ENCODE measurements at places on chromosomes 12 and 14.

DNA sequence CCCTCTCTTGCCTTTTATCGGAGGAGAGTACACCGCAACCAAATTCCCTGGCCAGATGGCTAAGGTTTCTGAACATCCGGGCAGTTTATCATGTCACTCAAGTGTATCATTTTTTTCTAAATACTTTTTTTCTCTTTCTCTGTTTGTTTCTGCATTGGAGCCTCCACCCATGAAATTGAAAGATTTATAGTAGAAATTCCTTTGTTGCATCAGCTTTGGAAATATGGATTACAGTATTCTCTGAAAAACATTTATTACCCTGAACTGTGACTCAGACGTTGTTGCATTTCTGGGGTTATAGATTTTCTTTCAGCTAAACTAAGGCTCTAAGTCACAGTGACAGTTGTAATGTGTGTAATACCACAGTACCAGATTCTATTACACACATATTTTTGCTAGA lies 187.0 kb downstream of the SPTSSA start:
- DNase-seq: no peak

DNA sequence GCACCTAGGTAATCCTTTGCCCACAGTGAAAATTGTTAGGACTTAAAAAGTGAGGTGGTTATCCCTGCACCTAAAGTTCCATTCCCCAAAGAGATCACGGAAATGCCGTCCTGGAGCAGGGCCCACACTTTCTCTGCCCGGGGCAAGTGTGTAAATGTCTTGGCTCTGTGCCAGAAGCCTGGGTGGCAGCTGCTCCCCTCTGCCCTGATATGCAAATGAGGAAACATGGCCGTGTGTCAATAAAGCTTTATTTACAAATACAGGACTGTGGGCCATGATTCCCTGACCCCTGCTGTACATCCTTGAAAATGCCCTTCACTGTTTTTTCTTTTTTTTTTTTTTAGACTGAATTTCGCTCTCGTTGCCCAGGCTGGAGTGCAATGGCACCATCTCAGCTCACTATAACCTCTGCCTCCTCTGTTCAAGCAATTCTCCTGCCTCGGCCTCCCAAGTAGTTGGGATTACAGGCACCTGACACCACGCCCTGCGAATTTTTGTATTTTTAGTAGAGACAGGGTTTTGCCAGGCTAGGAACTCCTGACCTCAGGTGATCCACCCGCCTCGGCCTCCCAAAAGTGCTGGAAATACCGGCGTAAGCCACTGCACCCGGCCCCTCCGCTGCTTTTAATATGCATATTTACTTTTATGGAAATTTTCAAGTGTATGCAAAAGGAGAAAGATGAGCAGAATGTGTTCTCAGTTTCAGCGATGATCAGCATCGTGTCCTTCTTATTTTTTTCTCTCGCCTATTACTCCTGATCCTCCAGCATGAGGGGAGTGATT lies 75.5 kb downstream of the GALNT9 start:
- peak; percentile 19 for DNase-seq

DNA sequence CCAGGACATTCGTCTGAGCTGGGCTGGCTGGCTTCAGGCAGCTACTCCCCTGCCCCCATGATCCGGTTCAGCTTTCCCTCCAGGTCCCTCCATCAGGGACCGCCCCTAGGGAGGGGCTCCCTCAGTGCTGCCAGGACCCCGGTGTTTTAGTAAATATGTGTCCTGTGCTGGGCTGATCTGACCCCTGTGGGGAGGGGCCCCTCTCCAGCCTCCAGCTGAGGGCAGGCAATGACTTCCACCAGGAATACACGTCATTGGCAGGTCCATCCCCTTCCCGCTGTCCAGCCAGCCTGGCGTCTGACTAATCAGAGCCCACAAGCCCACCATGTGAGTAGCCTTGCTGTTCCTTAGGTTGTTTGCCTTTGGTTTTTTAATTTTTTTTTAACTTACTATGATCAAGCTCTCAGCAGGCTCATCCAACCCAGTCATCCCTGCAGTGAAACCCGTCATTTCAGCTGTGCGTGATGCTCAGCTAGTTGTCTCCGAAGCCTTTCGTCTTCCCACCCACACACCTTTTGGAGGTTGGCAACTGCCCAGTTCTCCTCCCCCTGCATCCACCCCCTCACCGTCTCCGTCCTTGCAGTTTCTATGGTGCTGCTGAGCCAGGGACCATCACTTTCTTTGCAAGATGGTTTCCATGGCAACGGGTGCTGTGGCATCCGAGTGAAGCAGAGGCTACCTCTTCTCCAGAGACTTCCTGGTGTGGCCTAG lies 16.0 kb upstream of the SERPINA4 start:
- DNase-seq: no peak

DNA sequence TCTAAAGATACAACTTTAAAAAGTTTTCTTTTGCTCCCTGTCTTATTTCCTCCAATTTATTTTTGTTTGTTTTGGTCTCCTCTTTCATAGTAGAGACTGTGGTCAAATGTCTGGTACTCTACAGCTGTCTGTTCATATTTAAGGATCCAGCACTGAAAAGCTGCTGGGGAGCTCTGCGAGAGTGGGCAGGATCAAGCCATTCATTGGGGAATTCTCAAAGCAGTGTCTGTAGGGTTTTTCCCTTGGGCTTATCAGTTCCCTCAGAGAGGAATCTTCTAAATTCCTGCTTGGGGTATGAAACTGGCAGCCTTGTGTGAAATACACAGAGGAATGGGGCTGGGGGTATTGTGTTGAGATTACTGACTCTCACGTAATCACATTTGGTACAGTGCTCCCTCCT lies 52.3 kb downstream of the FNTB start:
- DNase-seq: no peak

- DNase-seq: no peak
Measured at GRCh38 chr12:108009442-108010070, 119.5 kb upstream of the WSCD2 start.

- DNase-seq: no peak
Measured at GRCh38 chr14:75667099-75667765, 6.2 kb downstream of the TTLL5 start.

- no peak for DNase-seq
Measured at GRCh38 chr12:91493308-91493707, 310.7 kb upstream of the DCN start.

GRCh38 chr14:83887866-83888265 lies 1642.1 kb upstream of the FLRT2 start:
- no peak for DNase-seq

DNA sequence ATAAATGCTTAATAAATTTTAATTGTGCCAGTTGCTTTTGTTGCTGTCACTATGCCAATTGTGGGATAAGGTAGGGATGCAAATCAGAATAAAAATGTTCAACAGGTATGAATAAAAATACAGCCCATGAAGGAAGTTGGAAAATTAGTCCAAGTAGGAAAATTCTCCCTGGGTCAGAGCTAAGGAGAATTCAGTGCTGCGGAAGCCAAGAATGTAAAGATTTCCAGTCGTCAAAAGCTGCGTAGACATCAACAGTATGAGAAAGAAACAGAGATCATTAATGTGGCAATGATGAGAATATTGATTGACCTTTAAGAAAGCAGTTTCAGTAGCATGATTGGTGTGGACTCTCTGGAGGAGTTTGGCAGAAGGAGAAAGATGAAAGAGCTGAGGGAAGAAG lies 87.9 kb downstream of the PLEKHA5 start:
- DNase-seq: no peak

- DNase-seq: no peak
Measured at GRCh38 chr14:102450206-102451063, 59.1 kb downstream of the ANKRD9 start.

- DNase-seq: no peak
Measured at GRCh38 chr14:73462815-73463214, 4.5 kb upstream of the NUMB start.

DNA sequence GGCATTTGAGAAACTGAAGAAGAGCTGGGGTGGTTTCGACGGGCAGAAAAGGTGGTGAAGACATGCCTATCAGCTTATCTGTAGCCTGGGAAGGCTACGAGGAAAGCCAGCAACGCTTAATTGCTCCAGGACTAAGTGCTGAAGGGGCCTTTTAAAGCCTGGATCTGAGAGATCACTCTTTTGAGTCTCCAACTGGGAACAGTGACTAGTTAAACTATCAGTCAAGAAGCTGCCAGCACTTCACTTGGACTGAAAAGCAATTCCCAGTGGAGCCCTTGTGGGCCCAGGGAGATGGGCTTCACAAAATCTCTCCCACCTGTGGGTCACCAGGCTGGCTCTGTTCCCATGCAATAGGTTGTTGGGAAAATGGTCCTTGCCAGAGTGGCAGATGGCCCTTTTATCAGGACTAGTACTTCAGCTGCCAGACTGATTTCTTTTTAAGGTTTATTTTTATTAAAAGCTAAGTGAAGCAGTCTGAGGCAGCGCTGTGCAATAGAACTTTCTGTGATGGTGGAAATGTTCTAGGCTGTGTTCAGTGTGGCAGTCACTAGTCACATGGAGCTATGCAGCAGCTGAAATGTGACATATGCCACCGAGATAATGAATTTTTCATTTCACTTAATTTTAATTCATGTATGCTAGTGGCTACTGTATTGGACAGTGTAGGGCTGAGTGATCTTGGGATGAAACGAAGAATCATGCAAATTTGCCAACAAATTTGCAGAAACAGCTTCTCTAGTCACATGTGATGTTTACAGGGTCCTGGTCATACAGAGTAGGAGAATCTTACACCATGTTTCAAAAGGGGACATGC lies 276.8 kb downstream of the PCNX1 start:
- DNase-seq: no peak

DNA sequence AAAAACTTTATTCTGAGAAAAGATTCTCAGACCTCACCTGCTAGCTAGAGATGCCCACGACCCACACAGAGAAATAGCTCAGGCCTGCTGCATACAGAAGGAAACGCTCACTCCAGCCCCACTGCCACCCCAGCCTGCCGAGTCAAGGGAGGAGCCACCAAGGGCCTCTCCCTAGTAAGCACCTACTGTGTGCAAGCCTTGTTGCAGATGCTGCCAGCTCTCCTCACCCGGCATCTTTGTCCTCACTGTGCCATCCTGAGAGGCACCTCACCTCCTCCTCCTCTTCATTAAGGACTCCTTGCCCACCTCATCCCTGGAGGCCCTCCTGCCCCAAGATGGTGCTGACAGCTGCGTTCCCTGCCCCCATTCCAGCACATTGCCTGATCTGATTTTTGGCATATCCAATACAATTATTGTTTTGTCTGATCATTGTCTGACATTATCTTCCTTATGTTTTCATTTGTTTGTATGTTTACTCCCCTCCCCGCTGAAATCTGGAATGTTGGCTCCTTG lies 196.9 kb downstream of the SLC15A4 start:
- DNase-seq: no peak

- DNase-seq: no peak
Measured at GRCh38 chr12:19447386-19447785, 8.1 kb downstream of the AEBP2 start.

- no peak for DNase-seq
Measured at GRCh38 chr14:75446447-75446846, 18.6 kb downstream of the JDP2 start.

- no peak for DNase-seq
Measured at GRCh38 chr14:105213361-105213760, 32.2 kb upstream of the NUDT14 start.

DNA sequence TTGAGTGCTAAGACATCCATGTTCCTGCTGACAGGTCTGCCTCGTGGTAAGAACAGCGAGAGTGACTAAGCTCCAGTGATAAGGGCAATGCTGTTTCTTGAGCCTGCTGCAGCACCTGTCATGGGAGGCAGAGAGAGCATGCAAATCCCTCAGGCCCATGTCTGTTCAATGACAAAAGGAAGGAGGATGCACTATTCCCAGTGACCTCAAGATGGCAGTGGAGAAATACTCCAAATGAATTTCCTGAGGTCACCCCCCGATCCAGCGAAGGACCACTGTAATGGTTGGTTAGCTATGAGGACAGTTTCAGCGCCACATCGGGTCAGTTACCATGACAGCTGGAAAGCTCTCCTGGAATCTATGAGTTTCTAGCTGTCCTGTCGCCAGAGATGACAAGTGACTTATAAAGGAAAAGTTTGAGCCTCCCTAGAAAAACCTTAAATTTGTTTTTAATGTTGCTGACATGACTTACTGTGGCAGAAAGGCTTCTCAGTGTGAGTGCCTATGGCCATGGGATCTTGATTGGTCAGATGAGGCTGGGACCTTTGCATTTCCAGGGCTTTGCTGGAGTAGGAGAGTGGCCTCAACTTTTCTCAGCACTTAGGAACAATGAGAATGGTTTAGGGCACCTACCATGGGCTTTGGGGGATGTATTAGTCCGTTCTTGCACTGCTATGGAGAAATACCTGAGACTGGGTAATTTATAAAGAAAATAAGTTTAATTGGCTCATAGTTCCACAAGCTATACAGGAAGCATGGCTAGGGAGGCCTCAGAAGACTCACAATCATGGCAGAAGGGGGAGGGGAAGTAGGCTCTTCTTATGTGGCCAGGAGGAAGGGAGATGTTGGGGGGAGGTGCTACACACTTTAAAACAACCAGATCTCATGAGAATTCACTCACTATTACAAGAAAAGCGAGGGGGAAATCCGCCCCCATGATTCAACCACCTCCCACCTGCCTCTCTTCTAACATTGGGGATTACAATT lies 88.0 kb upstream of the TMEM260 start:
- DNase-seq: peak; percentile 78

GRCh38 chr12:85856966-85857365 lies 17.1 kb upstream of the NTS start:
- DNase-seq: no peak

DNA sequence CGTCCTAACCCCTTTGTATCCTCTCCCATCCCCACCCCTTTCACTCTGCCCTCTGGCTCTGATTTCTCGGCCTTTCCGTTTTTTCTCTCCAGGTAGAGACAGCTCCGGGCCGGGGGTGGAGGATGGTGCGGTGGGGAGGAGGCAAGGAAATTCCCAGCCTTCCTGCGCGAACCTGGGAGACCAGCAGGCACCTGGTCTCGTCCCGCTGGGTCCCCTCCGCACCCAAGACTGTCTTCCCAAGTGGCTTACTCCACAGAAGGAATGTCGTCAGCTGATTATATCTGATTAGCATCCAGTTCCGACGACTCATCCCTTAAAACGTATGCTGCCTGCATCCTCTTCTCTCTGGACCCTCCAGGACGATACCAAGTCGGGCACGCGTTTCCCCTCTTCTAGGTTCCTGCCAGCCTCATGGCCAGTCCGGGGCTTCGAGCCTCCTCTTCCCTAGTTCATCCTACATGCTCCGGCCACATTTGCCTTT lies 42.2 kb upstream of the CAPRIN2 start:
- no peak for DNase-seq

DNA sequence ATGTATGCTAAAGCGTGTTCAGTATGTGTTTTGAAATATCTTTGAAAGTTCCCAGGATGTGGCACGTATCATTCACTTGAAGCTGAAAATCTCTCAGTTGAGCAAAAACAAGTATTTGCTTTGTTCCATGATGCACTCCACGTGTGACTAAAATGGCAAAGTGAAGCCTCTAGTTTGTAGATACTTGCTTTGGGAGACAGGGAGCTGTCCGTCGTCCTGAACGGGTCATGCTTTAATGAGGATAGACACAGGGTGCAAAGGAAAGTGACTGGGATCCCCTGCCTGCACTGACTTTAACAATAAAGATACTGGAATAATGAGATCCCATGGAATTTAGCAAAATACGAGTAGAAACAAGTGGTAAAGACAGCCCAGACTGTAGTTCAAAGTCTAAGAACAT lies 991.4 kb downstream of the NRXN3 start:
- DNase-seq: no peak

DNA sequence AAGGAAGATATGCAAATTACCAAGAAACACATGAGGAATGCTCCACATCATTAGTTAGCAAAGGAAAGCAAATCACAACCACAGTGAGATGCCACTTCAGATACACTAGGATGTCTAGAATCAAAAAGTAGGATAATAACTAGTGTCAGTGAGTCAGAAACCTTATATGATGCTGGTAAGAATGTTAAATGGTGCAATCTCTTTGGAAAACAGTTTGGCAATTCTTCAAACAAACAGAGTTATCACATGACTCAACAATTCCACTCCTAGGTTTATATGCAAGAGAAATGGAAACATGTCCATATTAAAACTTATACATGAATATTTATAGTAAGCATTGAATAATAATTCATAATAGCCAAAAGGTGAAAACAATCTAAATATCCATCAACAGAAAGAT lies 220.9 kb downstream of the FOXG1 start:
- no peak for DNase-seq

Measured in NCI-H2029 (cell line).